Activated CD4-positive, alpha-beta T cell treated with anti-CD3 and anti-CD28 coated beads, Interleukin-2, amount 50 U/mL, for 16 hours (primary cell): ENCODE measurements at places on chromosomes 6 and 20.
A peak's percentile ranks its signal among the peaks of the same experiment; 100 is the strongest.

DNA sequence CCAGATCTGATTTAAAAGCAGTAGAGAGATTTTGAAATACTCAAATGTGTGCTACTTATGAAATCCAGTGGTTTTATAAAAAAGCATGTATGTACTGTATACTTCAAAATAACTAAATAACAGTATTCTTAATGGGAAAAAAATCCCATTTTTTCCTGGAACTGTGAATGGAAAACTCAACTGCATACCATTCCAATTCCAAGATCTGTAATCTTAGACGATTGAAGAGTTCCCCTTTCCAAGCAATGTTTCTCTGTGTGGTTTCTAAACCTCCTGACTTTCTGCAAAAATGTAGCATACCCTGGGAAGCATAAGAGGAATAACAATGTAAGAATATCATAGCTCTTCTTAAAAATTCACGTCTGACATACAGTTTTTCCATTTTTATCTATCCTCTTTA lies 40.3 kb upstream of the HIVEP2 start:
- DNase-seq, result no peak

GRCh38 chr6:101352316-101352715 lies 41.2 kb upstream of the GRIK2 start:
- DNase-seq, result no peak

- DNase-seq, result peak; percentile 59
Measured at GRCh38 chr6:135577059-135577538, 79.6 kb upstream of the AHI1 start.

GRCh38 chr6:63023726-63024125 lies 187.5 kb upstream of the FKBP1C start:
- DNase-seq, result no peak

DNA sequence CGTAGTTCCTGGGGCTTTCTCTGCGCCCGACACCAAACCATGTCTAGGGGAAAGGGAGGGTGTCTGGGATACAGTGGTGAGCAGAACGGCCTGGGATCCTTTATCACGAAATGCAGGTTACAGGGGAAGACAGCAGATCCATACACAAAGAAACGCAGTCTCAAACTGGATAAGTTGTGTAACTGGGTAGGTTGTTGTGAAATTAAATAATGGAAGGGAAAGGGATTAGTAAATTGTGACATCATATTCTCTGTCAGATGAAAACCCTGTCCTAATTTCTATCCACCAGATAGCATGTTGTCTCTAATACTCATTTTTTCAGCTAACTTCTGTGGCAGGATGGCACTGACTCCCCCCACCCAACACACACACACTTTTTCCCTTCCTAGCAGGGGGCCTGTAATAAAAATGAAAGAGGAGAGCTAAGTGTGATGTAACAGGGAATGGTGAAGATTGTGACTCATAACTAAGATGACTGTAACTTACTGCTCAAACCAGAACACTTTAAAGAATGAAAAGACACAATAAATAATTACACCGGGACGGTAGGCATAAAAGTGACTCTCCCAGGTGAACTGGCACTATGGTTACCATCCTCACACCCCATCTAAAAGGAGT lies 769 bp upstream of the TRPC4AP start:
- peak; percentile 67 for DNase-seq

- DNase-seq, result no peak
Measured at GRCh38 chr20:24859539-24859938, 89.5 kb upstream of the CST7 start.

- no peak for DNase-seq
Measured at GRCh38 chr20:47531458-47531857, 29.8 kb downstream of the NCOA3 start.

- DNase-seq, result no peak
Measured at GRCh38 chr6:411402-412145, 20.0 kb downstream of the IRF4 start.
